Stimulated activated CD4-positive, alpha-beta T cell treated with anti-CD3 and anti-CD28 coated beads, TNF-alpha, amount 100 ng/mL, for 24 hours (primary cell): ENCODE measurements at places on chromosomes 4 and X.

- no peak for DNase-seq
These were observed 262.2 kb upstream of the PABPC4L start for GRCh38 chr4:134463771-134464170.

DNA sequence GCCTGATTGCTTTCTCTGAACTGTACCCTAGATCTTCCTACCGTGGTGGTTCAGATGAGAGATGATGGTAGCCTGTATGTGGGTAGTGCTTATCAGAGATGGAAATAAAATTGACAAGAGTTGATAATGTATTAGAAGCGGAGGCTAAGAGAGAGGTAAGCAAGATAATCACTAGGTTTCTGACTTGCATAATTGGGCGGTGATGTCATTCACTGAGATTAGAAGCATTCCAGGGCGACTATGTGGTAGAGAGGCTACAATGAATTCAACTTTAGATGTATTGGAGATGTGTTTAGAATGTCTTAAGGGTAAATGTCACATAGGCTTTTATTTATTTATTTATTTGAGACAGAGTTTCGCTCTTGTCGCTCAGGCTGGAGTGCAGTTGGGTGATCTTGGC lies 415 bp upstream of the TENM3 start:
- no peak for DNase-seq

DNA sequence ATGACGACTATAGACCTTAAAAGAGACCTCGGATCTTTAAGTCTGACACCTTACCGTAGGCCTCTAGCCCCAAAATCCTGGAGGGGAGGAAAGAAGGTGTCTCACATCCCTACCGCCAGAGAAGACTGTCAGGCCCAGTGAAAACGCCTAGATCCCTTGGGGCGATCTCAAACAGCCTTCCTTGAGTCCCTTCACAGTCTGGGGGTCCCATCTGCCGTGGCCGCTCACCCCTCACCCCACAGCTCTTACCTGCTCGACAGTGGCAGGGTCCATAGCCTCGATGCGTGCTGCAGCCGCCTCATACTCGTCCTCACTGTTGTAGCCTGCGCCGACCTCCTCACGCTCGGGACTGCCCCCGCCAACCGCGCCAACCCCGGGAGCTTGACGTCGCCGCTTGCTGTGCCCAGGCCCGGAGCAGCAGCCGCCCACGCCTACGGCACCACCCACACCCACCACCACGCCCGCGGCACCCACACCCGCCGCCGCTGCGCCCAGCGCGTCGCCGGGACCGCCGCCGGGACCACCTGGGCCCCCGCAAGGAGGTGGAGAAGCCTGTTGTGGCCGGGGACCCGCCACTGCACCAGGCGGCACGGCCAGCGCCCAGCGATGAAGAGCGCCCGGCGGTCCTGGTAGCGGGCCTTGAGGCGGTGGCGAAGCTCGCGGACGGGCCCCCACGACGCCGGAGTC lies 536 bp downstream of the OTUD5 start:
- DNase-seq = no peak

GRCh38 chr4:173333658-173334084 lies 487 bp downstream of the HMGB2 start:
- DNase-seq = peak; percentile 15

DNA sequence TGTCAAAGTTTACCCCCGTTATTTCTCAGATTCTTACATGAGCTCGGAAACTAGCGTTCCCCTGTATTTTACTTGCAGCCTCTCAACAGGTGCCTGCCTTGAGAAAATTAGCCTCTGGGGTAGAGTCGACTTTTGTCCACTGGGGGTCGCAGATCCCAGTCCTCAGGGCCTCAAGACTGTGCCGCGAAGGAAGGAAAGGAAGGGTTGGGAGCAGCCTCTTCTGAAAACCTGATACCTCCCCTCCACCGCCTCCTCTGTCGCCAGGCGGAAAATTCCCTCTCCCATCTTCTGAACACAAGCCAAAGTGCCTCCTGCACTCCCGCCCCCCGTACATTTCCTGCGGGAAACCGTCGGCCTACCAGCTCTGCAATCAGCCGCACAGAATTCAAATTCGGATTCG lies 44.4 kb upstream of the TMSB15B start:
- peak; percentile 7 for DNase-seq
